Stimulated activated CD8-positive, alpha-beta memory T cell treated with anti-CD3 and anti-CD28 coated beads, Interleukin-7, amount 100 ng/mL, for 1 hour (primary cell): ENCODE measurements at places on chromosomes 6 and 20.

- no peak for DNase-seq
Observed at GRCh38 chr6:112389842-112390241, 42.7 kb downstream of the RFPL4B start.

DNA sequence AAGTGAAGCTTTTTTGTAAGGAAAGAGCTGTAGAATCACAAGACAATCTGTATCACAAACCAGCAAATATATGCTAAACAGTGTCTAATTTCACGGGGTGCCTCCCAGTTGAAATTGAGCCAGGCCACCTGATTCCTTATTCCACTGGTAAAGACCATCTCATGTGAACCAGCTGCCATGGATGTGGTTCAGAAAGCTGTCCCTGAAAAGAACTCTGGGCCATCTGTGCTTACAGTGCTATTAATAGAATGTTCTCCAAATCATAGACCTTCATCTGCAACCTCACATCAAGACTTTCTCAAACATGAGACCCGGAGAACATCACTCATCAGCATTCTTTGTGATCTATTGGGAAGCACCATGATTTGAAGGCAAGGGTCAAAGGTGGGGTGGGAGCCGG is 89.7 kb downstream of the FBXO5 start:
- no peak for DNase-seq

- no peak for DNase-seq
Observed at GRCh38 chr6:47690791-47691190, 7.6 kb upstream of the ADGRF4 start.

DNA sequence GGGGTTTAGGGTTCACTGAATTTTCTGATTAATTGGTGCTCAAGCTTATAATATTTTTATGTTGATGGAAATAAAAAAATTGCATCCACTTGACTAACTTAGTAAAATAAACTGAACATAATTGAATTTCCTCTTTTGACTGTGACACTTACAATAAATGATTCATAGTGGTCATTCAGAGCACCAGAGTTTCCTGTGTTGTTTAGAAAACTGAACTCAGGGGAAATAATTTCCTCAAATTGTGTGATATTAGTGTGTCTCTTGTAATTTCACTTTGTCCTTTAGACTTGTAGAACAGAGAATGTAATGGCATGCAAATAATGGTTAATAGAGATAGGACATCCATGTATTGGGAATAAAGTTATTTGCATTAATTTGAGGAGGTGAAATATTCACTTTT is 319.7 kb upstream of the MAN1A1 start:
- no peak for DNase-seq

DNA sequence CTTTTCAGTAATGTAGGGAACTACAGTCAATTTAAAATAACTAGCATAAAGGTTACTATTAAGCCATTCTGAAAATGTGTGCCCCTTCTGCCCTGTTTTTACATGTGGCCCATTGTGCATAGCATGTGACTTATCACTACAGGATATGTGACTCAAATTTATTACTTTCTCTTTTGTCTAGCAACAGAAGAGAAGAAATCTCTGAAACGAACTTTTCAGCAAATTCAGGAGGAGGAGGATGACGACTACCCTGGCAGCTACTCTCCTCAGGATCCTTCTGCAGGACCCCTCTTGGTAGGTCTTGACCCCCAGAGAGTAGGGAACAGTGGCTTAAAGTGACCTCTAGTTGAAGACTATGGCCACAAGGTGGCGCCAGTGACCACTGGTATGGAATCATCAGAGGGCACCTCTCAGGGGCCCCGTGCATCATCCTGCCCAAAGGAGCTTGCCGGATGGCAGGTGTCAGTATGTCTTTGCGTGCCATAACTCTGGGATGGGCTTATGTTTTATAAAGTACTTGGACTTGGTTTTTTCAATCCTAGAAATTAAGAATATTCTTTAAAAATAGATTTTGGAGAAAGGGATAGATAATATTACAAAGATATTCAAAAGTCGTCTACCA is 23.9 kb downstream of the RPRD1B start:
- DNase-seq, result peak; percentile 74

GRCh38 chr6:153032255-153032882 is 29.9 kb upstream of the MTRF1L start:
- DNase-seq, result no peak

- no peak for DNase-seq
Observed at GRCh38 chr20:48737434-48738093, 90.2 kb downstream of the PREX1 start.

DNA sequence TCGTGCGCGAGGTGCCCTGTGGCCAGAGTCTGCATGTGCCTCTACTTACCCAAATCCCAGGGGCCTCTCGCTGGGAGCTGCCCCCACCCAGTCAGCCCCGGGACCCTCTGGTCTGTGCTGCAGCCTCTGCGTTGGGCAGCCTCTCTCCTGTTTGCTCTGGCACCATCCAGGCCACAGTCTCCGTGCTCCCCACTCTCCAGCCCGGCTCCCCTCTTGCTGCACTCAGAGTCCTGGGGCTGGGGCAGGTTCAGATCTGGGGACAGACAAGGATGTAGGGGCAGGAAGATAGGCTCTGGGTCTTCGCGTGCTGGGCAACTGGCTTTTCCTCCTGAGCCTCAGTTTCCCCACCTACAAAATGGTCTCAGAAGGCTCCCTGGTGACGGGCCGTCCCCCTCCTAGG is 70.8 kb upstream of the GATA5 start:
- no peak for DNase-seq

GRCh38 chr6:149861603-149862423 is 2.3 kb downstream of the LRP11 start:
- DNase-seq, result no peak

- DNase-seq, result no peak
Observed at GRCh38 chr6:132816660-132817059, 2.3 kb downstream of the RPS12 start.

DNA sequence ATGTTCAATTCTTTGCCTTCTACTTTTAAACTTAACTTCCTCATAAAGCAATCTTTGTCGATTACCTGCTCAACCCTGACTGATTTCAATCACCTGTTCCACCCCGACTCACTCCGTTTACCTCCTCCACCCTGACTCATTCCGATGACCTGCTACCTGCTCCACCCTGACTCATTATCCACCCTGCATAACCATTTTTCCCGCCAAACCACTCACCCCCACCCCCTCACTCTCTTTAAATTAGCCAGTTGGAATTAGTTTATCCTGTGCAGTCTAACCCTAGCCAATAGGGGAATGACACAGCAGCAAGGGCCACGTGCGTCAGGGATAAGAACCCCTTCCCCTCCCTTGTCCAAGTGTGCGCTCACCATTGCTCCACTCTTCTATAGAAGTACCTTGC is 56.7 kb upstream of the MRAP2 start:
- DNase-seq, result no peak

GRCh38 chr6:106105493-106105892 is 19.4 kb downstream of the PRDM1 start:
- DNase-seq, result no peak

- no peak for DNase-seq
Observed at GRCh38 chr6:45514454-45515230, 136.9 kb upstream of the SUPT3H start.

DNA sequence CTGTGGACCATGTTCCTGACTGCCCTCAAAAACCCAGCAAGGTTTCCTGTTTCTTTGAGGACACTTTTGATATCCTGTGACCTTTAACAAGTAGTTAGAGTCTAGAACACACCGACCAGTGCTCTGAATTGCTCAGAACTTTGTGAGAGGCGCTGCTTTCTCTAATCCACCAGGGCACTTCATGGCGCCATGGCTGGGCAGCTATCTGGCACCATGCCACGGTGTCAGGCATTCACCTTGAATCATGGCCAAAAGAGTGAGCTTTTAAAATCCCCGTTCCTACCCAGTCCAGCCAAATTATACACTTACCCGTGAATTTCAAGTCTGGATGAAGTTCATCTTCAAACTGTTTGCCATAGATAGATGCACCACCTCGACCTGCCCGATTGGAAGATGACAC is 17.0 kb upstream of the CPNE5 start:
- DNase-seq, result no peak

- DNase-seq, result no peak
Observed at GRCh38 chr6:104459543-104459942, 400.2 kb downstream of the HACE1 start.

DNA sequence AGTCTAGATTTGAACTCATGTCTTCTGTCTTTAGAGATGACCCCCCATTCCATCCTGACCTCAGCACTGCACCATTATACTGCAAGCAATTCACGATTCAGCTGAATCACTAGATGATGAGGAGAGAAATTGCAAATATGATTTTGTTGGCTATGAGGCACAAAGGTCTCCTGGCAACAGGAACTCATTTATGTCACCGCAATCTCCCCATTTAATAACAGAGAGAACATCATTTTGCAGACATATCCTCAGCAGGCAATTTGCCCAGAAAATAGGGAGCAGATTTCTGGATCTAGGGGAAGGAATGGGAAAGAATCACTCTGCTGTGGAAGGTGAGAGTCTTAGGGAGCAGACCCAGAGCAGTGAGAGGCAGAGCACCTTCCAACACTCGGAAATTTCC is 303.0 kb downstream of the PAX1 start:
- no peak for DNase-seq

GRCh38 chr6:28597924-28598722 is 72.4 kb downstream of the GPX5 start:
- no peak for DNase-seq

GRCh38 chr20:62688855-62689460 is 19.7 kb upstream of the NTSR1 start:
- DNase-seq, result no peak

DNA sequence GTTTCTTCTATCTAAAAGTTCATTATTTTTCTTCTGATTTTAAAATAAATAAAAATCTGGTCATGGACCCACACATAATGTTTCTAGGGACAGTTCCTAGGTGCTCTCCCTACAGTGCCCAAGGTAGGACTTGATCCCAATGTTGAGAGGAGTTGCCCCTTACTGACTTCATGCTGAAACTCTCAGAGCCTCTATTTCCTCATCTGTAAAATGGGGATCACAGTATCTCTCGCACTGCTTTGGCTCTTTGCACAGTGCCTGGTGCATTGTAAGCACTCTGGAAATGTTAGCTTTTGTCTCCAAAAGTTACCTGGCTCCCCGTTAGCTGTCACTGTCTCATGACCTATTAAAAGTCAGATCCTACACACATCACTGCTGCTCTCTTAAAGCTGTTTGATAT is 205.5 kb downstream of the TSHZ2 start:
- DNase-seq, result no peak

- no peak for DNase-seq
Observed at GRCh38 chr6:35181308-35181932, 32.3 kb upstream of the SCUBE3 start.

DNA sequence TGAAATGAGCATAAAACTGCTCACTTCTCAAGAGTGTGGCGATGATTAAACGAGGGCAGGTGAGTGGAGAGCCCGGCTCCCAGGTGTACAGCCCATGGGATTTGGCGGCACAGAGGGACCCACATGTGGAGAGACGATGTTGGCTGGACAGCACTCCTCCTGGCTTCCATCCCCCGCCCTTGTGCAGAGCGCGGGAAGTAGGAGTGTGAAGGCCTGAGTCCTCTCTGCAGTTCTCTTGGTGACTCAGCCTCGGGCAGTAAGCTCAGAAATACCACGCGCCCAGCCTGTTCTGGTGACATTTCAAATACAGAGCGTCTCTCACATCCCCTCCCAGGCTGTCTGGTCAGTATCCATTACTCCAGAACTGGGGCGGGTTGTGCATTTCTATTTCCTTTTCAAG is 94.2 kb upstream of the SRSF6 start:
- no peak for DNase-seq

DNA sequence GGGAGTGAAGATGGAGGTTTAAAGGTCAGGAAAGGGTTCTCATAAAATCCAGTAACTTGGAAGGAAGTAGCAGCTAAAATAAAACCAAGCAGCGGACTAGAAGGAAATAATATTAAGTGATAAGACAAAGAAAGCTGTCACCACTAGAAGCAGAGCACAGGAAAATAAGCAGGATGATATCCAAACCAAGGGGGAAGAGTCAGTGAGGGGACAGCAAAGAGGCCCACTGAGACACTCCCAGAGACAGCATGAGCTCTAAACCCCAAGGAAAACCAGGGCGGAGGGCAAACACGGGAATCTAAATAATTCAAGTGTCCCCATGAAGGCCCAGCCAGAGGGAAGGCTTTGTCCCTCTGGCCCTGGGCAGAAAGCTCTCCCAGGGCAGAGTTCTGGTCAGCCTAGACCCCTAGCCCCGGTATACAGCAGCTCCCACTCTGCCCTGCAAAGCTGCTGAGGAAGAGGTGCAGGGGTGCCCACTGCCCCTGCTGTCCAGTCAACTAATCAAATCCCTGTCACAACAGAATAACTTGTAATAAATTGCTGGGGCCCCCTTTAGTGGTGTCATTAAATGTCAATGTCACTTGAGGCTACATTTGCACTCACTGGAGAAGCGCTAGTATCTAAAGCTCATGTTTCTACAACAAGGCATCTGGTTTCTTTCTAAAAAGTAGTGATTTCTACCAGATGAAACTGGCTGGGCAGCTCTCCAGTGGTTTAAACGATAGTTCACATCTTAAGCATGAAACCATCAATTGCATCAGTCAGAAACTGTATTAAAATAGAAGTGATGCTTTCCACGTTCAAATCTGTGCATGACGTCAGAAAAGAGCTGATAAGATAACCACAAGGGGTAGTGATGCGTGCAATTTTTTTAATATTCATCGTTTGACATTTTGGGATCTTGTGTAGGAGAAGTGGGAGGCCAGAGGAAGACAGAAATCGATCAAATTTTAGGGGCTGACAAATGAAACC is 13.6 kb downstream of the PDE10A start:
- no peak for DNase-seq

- DNase-seq, result no peak
Observed at GRCh38 chr20:36152261-36152660, 2.3 kb upstream of the EPB41L1 start.

- no peak for DNase-seq
Observed at GRCh38 chr6:45803071-45803470, 212.6 kb downstream of the CLIC5 start.

- no peak for DNase-seq
Observed at GRCh38 chr6:80605165-80605989, 498.9 kb downstream of the BCKDHB start.

DNA sequence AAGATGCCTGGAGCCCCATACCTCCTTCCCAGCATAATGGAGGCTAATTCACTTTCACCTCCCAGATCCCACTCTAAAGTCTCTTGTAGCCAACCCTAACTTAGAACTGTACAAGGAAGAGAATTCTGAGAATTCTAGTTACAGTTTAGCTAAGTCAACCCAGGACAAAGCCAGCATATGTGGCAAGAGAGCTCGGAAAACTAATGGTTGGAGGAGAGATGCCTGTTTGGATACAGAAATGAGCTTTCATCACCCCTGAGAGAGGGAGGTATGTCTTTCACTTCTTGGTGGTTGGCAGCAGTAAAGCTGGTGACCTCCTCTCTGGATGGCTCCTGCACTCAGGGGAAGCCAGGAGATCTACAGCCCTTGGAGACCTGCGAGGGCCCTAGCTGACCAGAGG is 252.6 kb upstream of the SUPT3H start:
- DNase-seq, result no peak

- no peak for DNase-seq
Observed at GRCh38 chr6:12363651-12364381, 73.7 kb downstream of the EDN1 start.

DNA sequence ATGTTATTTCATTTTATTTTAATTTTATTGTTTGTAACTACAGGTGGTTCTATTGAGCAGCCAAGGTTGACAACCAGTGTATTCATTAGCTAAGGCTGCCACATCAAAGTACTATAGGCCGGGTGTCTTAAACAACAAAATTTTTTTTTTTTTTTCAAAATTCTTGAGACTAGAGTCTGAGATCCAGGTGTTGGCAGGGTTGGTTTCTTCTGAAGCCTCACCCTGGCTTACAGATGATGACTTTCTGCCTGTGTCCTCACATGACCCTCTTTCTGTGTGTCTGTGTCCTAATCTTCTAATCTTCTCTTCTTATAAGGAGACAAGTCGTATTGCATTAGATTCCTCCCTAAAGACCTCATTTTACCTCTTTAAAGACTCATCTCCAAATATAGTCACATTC is 208.4 kb downstream of the MANEA start:
- no peak for DNase-seq
